Activated CD4-positive, alpha-beta T cell treated with anti-CD3 and anti-CD28 coated beads for 36 hours (primary cell): ENCODE measurements at places on chromosomes 7 and 10.

GRCh38 chr10:88185830-88186229, 322.4 kb downstream of the PTEN start:
- DNase-seq, result no peak

- peak; percentile 37 for DNase-seq
These were observed 1.0 kb downstream of the SRGN start for GRCh38 chr10:69088801-69089501.

- DNase-seq, result peak; percentile 61
These were observed 112.5 kb downstream of the MAD1L1 start for GRCh38 chr7:2120251-2120660.

- DNase-seq, result no peak
These were observed 192.6 kb downstream of the MGMT start for GRCh38 chr10:129659508-129660268.

DNA sequence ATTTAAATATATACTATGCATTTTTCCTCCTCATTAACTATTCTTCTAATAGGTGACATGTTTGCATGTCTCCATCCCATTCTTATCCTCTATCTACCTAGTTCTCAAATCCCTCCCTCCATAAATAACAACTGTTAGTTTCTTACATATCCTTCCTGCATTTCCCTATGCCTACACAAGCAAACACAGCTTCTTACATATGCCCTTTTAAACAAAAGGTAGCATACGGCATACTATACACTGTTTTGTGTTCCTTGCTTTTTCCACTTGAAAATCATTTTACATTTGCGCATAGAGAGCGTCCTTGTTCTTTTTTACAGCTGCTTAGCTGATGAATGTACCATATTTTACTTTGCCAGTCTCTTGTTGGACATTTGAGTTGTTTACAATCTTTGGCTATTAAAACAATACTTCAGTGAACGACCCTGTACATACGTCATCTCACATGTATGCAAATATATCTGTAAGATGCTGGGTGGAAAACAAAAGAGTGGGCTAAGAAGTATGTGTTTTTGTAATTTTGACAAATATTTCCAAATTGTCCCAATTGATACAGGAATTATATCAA, 7.8 kb downstream of the GOT1 start:
- DNase-seq, result no peak

DNA sequence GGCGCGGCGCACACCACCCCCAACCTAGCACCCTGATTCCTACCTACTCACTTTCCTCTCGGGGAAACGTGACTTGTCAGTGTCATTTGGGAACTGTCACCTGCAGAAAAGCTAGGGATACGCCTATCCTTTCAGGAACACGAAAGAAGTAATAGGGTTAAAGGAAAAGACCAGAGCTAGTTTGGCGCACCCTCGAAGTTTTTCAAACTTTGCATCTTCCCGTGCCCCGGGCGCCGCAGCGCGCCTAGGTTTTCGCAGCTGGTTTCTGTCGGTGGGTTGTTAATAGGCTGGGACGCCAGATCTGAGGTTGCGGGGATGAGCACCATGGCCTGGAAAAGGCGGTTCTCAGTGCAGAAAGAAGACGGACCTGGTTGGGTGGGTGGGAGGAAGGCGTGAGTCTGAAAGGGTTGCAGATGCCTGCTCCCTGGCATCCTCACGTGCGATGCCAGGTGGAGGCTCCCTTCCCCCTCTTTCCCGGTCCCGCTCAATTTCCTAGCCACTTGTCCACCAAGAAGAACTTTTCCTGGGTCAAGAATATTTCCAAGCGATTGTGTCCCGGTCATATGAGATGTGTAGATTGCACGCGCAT, 568 bp upstream of the MEOX2 start:
- no peak for DNase-seq

DNA sequence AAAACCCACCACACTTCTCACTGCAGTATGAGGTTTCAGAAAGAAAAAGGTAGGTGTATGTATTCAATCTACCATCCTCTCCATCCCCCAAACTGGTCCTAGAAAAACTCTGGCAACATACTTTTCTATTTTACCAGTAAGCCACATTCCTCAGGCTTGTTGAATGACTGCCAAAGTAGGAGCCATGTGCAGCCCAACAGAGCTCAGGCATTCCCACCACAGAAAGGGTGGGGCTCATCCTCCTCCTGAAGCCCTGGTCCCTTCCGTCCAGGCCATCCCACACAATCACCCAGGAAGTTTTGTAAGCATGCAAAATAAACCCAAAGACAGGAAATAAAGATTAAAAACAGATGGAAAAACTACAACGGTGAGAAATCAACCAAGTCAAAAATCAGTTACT, 57.2 kb downstream of the MAD1L1 start:
- DNase-seq, result no peak

- DNase-seq, result no peak
These were observed 116.1 kb upstream of the ZMIZ1 start for GRCh38 chr10:78952686-78953085.

DNA sequence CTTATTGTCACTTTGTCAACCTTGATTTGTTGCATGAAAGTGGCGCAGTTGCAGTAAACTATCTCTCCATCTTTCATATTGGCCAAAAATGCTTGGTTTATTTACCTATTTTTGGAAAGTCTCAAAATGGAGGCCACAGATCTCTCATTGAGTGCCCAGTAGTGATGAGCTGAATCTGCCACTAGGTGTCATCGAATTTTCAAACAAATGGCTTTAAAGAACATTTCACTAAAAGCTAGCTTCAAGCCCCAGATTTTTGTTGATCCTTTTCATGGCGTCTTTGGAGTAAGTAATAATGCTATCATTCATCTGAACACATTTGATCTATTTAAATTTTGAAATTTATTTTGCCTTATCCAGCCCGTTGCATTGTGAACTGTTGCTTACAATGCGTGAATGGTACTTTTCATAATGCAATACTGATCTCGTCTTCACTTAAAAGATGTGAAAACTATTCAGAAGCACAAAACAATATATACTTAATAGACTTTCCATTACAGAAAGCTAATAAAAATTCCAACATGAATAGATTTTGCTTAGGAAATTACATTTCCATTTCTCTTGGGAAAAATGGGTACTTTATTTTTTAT, 236.2 kb downstream of the DNAJB9 start:
- no peak for DNase-seq

GRCh38 chr7:76220185-76221057, 18.7 kb downstream of the SRRM3 start:
- no peak for DNase-seq

DNA sequence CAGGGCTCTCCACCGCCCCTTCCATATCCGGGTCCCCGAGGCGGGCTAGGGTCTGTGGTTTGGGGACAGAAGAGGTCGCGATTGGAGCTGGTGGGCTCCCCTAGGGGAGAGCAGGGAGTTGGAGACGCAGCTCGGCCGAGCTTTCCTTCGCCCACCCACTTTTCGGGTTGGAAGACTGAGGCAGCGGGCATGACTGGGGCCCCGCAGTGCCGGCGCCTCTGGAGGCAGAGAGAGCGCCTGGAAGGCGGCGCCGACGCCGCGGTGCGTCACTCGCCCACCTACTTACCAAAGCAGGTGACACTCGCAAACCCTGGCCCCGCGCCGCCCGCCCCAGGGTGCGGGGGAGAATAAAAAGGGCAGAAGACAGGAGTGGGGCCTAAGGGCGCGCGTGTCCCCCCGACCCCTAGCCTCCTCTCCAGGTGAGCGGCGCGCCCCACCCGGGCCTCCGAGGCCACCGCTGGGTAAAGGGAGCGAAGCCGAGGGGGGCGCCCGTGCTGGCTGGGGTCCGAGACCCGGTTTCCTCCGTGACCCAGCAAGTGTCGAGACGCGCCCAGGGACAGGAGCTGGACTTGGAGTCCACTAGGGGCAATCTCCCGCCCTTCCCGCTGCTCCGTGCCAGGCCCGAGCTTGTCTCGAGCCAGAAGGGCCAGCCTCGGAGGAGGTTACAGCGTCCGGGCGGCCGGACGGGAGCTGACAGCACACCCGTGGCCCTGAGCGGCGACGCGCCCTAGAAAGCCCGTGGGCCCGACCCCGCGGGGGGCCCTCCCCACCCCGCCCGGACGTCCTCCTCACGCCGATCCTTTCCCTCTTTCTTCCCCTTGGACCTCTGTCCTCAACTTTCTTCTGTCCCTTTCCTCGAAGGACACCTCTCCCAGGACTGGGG, 34.4 kb upstream of the GRID1 start:
- peak; percentile 91 for DNase-seq

- DNase-seq, result no peak
These were observed 4.4 kb downstream of the RBM33 start for GRCh38 chr7:155648752-155649339.

GRCh38 chr10:111990734-111991133, 192.8 kb downstream of the GPAM start:
- no peak for DNase-seq

DNA sequence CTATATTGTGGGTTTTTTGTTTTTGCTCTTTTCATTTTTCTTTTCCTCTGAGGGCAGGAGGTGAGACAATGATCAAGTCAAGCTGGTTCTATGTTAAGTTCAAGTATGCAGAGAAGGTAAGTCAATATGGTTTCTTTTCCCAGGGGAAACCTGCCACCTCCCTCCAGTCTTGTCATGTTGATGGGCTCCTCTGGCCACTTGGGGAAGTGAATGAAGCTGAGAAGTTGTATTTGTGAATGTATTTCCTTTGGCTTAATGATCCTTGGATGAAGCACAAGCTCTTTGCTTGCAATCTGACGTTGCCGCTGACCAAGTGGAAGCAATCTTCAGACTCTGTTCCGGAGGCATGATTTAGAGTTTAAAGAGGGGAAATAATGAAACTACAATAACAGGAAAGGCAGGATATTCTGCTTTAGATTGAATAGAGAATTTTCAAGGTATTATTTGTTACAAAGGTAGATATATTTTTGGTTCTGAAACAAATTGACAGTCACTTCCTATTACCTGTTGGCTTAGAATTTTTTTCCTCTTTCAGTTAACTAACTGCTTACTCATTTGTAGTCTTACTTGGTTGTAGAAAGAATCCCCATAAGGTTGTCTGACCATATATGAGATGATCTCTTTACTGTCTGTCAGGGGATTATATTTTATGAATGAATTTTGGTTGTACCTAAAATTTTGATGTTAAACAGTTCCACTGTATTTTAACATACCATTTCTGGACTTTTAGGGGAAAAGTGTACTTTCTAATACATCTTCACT, 369.6 kb downstream of the AUTS2 start:
- no peak for DNase-seq

DNA sequence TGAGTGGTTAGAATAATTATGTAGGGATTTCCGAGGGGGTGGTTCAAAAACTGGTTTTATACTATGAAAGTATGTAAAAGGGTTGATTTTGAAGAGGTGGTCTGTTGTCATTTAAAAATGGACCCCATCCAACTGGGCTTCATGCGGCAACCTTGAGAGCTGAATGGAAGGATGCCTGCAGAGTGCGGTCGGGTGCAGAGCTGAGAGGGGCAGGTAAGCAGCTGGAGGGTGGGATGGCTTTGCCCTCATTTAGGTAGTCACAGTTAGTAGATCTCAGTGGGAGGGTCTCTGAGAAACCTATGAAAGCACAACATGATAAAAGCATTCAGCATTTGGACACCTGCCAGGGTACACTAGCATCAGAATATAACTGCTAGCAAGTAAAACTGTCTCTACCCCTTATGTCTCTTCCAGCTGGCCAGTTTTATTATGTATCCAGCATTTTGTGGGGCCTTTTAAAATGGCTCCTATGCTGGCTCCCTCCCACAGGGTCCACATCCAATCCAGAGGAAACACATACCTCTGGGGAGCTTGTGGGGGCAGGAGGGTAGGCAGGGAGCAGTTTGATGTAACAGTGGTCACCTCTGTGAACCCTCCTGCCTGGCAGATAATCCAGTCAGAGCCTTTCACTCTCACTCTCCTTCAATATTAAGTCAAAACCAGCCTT, 75.9 kb upstream of the MAGI2 start:
- no peak for DNase-seq

- no peak for DNase-seq
These were observed 173.4 kb downstream of the IMMP2L start for GRCh38 chr7:111388912-111389311.

DNA sequence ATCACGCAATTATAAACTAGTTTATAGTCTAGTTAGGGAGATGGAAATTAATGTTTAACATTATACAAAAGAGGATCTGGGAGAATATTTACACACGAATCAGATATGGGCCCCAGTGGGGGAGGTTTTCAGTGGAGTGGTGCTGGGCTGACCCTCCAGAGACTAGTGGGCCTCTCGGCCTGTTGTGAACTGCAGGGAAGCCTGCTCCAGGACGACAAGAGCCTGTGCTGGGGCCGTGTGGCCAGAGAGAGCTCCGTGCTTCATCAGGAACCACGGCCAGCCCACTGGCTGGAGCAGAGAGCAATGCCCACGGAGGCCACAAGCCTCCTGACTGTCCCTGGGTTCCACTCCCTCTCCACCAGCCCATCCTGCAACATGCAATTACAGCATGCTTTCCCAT, 11.3 kb upstream of the ESYT2 start:
- no peak for DNase-seq

DNA sequence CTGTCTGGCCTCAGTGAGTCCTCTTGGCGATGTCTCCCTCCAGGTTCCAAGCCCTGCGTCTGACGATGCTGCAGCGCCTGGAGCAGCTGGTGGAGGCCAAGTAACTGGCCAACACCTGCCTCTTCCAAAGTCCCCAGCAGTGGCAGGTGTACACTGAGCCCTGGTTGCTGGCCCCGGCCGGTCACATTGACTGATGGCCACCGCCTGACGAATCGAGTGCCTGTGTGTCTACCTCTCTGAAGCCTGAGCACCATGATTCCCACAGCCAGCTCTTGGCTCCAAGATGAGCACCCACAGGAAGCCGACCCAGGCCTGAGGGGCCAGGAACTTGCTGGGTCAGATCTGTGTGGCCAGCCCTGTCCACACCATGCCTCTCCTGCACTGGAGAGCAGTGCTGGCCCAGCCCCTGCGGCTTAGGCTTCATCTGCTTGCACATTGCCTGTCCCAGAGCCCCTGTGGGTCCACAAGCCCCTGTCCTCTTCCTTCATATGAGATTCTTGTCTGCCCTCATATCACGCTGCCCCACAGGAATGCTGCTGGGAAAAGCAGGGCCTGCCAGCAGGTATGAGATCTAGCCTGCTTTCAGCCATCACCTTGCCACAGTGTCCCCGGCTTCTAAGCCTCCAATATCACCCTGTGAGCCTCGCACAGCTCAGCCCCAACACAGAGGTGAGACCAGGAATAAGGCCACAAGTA, 7.3 kb upstream of the ZNF22 start:
- no peak for DNase-seq

DNA sequence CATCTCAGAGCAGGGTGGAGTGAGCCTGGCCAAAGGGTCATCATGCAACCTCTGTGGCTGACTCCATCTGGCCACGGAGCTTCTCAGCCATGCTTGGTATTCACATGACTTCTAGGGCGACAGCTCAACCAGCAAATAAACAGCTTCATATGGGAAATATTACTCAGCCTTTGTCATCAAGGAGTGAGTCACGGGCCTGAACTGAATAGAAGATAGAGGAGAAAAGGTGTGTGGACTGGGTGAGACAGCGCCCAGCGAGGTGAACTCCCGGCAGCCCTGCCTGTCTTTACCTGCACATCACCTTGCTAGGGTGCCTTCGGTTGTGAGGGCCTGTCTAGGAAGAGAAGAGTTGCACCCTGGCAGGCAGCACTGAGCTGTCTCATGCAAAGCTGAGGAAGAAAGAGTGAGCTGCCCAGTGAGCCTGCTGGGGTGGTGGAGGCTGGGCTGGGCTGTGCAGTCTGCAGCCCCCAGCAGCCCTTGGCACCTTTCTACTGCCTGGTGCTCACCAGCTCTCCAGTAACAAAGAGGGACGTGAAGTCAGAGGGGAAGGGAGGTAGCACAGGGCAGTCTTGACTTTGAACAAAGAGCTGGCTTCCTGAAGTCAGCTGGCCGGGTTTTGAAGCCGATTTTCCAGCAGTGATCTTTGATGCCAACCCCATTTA, 114.2 kb downstream of the EGFR start:
- peak; percentile 63 for DNase-seq
